ENCODE measurements at places on chromosomes 13 and 19.

GRCh38 chr19:38170334-38170733, 53.7 kb downstream of the DPF1 start:
- no peak for DNase-seq

GRCh38 chr19:54387991-54388801, 23.5 kb upstream of the LAIR1 start:
- DNase-seq: no peak

DNA sequence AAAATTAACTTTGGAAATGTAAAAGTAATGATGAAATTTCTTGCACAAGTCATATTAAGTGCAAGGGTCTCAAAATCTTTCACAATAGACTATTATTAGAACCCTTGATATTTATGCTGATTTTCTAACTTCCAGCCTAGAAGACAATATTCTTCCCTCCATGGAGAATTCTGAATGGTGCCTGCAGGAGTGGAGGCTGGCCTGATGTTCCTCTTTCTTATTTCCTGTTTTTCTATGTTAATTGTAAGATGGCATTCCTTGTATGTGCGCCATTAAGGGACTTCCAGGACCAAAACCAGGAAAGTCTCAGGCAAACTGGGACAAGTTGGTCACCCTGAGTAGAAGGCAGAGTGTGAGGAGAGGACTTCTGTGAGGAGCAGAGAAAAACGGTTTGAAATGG, 294.9 kb downstream of the DLEU7 start:
- DNase-seq: no peak

DNA sequence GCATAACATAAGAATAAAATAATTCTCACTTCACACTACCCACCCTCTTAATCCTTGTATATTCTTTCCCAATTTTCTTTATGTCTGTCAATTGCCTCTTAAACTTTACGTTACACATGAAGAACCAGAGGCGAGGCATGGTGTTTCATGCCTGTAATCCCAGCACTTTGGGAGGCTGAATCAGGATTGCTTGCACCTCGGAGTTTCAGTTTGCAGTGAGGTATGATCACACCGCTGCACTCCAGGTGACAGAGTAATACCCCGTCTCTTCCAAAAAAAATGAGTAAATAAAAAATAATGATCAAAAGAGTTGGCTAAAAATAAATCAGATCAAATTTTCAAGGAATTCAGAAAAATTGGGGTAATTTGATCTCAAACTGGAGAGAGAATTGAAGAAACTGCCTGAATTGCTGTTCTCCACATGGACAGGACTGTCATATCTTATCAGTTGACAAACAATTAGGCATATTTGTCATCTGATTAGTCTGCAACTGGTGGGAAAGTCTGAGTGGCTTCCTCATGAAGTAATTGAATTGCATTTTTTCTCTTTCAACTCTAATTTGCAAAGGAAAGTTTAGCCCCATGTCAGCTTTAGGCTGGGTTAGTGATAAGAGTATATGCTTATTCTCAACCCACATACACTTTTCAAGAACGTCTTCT, 302.9 kb downstream of the ITGBL1 start:
- DNase-seq: no peak

DNA sequence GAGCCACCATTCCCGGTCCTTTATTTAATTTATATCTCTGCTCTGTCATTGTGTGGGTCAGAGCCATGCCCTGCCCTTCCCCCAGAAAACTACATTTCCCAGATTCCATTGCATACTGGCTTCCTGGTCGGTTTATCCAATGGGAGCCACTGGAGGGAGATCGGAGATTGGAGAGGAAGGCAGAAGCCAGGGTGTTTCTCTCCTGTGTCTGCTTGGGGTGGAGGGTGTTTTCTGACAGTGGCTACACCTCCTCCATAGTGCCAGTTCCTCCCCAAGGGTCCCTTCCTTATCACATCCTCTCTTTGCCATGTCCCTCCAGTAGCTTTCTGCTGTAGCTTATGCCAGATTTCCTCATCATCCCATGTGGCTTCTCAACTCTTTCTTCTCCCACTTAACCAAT, 19.0 kb downstream of the OLFM2 start:
- DNase-seq: no peak

DNA sequence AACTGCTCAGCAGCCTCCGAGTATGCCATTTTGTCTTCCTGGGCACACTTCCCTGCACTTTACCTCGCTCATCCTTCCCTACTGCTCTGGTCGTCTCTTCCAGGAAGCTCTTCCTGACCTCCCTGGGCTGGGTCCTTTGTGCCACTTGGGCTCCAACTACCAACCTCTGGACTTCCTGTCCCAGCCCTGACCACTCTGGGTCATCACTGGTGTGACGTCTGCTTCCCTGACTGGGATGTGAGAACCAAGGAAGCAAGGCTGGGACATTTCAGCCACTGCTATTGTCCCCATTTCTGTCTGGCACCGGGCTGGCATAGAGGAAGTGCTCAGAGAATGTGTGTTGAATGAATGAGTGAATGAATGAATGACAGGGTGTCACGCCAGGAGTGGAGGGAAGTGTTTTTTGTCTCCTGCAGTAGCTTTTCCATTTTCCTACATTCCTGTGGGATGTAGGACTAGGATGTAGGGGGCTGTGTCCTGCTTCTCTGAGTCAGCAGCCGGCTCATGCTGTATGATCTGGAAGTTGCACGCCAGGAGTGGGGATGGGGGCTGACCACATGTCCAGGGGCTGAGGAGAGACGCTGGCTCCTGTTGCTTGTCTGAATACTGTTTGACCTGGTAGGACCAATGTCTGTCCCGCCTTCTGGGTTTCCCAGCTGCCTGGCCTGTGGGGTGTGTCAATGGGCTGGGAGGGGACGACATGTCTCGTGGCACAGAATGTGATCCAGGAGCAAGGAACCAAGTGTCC, 14.7 kb downstream of the NOVA2 start:
- DNase-seq: no peak

GRCh38 chr13:45564133-45564776, 51.3 kb downstream of the ERICH6B start:
- no peak for DNase-seq

DNA sequence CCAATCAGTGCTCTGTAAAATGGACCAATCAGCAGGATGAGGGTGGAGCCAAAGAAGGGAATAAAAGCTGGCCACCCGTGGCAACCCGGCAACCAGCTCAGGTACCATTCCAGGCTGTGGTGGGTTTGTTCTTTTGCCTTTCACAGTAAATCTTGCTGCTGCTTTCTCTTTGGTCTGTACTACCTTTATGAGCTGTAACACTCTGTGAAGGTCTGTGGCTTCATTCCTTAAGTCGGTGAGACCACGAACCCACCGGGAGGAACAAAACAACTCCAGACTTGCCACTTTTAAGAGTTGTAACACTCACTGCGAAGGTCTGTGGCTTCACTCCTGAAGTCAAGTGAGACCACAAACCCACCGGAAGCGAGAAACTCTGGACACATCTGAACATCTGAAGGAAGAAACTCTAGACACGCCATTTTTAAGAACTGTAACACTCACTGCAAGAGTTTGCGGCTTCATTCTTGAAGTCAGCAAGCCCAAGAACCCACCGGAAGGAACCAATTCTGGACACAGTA, 16.5 kb upstream of the SPACA6 start:
- DNase-seq: no peak

Data from stimulated activated CD8-positive, alpha-beta memory T cell treated with anti-CD3 and anti-CD28 coated beads, Interleukin-15, amount 100 ng/mL, for 24 hours (primary cell).